Activated T-helper 1 cell treated with anti-CD3 and anti-CD28 coated beads, Interleukin-2, amount 50 U/mL, for 16 hours (primary cell): ENCODE measurements at places on chromosomes 1 and 21.

GRCh38 chr1:165598676-165599059 is 32.4 kb upstream of the MGST3 start:
- DNase-seq: no peak

DNA sequence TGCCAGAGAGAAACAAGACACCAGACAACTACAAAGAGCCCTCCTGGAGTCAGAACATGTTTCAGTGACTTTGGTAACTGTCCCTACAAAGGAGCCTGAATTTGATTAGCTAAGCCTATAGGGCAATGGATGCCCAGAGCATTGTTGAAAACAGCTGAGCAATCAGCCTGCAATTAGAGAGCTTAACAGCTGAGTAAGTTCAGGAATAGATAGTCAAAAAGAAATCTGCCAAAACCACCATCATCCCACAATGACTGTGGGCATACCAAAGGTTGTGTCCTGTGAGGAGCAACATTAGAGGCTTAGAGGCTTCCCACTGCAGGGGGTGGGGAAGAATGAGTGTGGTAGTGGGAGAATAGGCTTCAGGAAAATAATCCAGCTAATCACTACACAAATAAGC is 32.1 kb downstream of the SH3BP5L start:
- no peak for DNase-seq

GRCh38 chr21:31558189-31558961 is 101.1 kb upstream of the SOD1 start:
- no peak for DNase-seq

GRCh38 chr1:239387304-239388158 is 1.2 kb downstream of the CHRM3 start:
- DNase-seq: no peak

DNA sequence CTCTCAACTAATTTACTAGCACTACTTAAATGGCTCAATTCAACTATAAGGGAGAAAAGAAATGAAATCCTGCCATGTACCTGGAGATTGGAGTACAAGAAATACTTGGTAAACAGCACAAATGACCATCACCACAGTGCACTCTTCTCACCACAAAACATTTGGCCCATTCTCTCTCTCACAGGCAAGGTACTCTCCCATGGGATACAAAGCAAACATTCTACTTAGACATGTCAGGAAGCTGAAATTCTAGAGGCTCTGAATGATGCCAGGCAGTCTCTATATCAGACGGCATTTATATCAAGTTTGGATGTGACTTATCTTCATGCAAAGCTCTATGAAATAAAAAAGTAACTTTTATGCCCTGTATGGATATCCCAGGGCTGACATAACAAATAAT is 72.5 kb downstream of the DPT start:
- DNase-seq: no peak
